NCI-H1048 (cell line): ENCODE measurements at places on chromosomes 1 and 21.

- no peak for DNase-seq
Observed at GRCh38 chr1:72288886-72289285, 6.5 kb upstream of the NEGR1 start.

DNA sequence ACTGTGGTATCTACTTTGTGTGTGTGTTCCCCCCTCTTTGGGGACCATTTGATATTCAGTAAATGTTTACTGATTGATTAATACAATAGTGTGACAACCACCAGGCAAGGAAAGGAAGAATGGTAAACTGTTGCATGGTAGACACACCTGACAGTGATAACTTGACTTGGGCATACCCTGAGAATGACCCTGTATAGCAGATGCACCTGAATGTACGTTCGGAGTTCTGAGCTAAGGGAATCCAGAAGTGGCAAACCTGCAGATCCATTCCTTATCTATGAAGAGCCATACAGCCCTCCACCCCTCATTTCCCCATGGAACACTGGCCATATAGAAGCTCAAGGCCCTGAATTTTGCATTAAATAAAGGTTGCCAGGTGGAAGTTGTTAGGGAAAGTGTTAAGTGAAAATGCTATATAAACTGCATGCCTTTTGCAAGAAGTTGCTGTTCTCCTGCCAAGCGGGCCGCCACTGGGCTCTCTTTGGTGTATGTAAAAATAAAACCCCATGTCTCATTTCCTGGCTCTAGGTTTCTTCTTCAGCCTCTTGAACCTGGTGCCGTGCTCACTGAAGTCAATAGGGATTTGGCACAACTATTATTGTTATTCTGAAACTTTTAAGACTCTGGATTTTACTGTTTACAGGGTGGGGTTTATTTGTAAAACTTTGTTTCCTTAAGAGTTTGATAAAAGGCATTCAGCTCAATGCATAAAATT lies 32.6 kb upstream of the DENND1B start:
- DNase-seq: no peak

DNA sequence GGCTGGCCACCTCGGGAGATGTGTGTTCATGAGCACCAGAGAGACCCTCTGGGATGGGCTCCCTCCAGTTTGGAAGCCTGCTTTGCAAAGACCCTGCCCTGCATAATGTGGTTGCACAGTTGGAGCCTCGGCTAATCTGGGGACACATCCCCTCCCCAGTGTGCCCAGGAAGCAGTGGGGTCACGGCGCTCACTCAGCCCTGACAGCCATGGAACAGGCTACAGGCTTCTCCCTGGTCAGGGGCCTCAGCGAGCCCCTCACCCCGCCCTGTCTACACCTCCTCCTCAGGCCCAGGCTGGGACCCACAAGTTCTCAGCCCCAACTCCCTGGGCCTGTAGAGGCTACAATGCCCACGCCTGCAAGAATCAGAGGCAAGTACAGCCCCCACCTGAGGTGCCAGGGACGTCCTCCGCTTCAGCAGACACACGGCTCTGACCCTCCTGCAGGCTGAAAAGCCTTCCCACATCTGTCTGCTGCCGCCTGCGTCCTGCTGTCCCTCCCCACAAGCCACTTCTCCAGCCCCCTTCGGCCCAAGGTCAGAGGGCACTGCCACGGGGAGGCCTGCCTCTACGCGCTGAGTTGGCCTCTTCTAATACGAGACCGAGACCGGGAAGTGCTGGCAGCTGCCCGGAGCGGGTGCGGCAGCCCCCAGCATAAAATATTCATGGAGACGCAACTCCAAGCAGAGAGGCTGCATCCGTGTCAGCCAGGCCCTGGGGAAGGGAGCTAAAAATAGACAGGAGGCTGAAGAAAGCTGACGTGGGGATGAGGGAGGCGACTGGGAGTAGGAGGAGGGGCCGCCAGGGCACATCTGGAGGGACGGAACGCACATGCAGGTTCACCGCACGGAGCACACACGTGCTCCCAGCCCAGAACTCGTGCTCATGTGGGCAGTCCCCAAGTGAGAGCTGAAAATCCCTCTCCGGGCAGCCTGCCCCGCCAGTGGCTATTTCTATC lies 15.2 kb upstream of the GPR153 start:
- no peak for DNase-seq

DNA sequence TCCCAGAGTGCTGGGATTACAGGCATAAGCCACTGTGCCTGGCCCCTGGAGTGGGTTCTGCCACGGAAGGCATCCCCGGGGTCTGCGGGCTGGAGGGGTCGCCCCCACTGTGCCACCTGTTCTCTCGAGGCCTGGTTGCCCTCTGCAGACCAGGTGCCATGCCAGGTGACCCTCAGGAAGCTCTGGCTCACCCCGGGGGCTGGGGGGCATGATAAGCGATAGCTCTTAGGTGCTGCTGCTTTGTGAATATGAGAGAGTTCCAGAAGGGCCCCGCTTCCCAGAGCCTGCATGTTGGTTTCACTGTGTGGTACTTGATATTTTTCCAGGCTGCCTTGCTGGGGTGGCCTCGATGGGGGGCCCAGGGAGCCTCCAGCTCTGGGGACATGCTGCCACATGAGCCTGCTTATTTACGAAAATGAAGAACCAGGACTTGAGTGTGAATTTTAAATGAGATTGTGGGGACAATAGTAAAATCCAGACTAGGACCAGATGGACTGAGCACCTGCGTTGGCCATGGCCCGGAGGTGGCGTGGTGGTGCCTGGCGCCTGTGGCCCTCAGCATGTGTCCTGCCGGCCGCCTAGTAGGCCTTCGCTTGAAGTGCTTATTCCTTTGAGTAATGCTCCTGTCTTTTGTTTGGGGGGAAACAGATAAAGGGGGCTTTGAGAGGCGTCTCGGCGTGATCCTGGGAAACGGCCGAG lies 7.3 kb downstream of the SKI start:
- DNase-seq: no peak

- no peak for DNase-seq
Observed at GRCh38 chr21:15293240-15293639, 228.4 kb upstream of the NRIP1 start.

DNA sequence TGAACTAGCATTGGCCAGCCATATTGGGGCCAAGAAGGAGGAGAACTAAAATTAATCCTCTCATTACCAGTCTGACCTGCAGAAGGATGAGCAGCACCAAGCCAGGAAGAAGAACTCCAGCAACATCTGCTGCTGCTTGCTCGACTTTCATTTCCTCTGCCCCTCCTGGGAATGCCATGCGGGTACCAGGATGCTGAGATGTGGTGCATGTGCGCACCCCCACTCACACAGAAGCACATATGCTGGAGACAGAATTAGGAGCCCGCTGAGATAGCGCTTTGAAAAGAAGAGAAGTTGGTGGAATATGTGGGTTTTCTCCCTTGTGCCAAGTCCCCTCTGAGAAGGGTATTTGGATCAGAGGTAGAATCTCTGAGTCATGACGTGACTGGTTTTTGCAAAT lies 70.4 kb downstream of the PLXNA2 start:
- no peak for DNase-seq
